Bronchial epithelial cell (primary cell): ENCODE measurements at places on chromosomes 6 and 20.

DNA sequence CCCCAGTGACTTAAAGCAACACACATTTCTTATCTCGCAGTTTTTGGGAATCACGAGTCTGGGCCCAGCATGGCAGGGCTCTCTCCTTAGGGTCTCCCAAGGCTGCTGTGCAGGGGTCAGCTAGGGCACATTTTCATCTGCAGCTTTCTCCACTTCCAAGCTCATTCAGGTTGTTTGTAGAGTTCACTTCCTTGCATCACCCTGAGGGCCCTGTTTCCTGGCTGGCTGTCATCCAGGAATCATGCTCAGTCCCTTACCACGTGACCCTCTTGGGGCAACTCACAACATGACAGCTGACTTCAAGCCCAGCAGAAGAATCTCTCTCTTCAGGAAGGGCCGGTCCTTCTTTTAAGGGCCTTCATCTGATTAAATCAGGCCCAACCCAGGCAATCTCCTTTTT, 21.3 kb downstream of the SNAP25 start:
- peak; percentile 93 for DNase-seq

- no peak for DNase-seq
These were observed 86.5 kb upstream of the CST7 start for GRCh38 chr20:24862606-24863005.

DNA sequence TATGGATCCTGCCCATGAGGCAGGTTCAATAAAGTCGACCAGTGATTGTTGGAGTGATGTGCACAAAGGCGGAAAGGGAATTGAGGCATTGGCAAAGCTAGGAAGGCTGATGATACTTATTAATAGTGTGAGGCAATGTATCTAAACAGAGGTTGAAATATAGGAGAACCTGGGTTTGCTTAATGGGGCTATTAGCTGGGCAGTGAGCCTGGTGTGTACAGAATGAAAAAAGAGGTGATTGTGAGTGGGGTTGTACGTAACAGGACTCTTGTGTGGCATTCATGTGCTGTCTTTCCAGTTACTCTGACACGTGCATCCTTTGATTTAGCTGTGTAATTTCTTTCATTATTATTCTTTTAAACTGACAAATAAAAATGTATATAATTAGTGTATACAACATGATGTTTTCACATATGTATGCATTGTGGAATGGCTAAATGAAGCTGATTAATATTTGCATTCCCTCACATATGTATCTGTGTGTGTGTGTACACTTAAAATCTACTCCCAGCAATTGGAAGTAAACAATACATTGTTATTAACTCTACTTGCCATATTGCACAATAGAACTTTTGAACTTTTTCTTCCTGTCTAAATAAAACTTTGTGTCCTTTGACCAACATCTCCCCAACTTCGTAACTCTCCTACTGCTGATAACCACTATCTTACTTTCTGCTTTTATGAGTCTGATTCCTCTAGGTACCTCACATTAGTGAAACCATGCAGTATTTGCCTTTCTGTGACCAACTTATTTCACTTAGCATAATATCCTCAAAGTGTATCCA, 220.5 kb upstream of the SLC35B3 start:
- DNase-seq: no peak

- DNase-seq: no peak
These were observed 14.7 kb downstream of the JAG1 start for GRCh38 chr20:10658876-10659632.

DNA sequence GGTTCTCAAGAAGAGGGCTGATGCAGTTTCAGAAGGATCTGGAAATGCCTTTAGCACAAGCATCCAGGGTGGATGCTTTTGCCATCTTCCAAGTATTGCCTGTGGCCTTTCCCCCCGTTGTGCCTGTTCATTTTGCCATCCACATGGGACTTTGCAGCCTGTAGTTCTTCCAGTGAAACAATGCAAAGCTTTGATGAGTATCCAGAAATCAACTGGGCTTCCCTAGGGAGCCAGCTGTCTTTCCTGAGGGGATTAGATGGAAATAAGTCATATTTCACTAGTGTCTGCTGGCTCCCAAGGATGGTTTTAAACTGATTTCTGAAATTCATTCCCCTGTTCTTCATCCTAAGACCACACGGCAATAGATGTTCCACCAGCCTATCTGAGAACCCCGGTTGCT, 63.3 kb downstream of the CAP2 start:
- no peak for DNase-seq

DNA sequence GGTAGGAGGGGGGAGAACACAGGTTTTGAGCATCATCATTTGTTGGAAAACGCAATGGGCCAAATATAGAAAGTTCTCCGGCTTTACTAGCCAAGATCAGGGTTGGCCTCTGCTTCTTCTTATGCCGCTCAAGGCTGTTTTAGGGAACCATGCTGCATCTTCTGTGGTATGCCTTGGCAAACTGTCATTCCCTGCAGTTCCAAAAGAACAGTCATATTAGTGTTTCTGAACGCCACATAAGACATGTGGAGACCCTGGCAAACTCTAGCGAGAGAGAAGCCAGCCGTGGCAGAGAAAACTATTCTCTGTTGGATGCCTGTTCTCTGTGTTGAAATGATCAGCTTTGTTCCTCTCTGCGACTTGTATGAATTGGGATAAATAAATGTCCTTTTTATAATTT, 10.8 kb downstream of the ACTR5 start:
- no peak for DNase-seq

DNA sequence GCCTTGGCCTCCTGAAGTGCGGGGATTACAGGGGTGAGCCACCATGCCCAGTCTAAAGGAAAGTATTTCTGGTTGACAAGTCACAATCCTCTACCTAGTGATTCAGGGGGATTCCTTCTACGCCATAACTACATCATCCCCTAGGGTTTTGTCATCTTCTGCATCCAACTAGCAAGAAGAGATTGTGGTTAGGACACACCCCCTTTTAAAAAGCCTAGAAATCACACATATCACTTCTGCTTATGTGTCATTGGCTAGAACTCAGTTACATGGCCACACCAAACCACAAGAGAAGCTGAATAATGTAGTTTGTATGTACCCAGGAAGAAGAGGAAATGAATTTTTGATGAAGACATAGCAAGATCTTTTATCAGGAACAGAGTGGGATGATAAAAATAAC, 14.7 kb upstream of the CHD6 start:
- peak; percentile 64 for DNase-seq

GRCh38 chr20:62031462-62032092, 34.1 kb downstream of the TAF4 start:
- DNase-seq: no peak

DNA sequence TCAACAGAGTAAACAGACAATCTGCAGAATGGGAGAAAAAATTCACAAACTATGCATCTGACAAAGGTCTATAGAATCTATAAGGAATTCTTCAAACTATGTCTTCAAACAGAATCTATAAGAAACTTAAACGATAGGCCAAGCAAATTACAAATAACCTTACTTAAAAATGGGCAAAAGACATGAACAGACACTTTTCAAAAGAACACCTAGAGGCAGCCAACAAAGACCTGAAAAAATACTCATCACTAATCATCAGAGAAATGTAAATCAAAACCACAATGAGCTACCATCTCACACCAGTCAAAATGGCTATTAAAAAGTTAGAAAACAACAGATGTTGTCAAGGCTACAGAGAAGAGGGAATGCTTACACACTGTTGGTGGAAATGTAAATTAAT, 81.3 kb downstream of the ID4 start:
- DNase-seq: no peak

DNA sequence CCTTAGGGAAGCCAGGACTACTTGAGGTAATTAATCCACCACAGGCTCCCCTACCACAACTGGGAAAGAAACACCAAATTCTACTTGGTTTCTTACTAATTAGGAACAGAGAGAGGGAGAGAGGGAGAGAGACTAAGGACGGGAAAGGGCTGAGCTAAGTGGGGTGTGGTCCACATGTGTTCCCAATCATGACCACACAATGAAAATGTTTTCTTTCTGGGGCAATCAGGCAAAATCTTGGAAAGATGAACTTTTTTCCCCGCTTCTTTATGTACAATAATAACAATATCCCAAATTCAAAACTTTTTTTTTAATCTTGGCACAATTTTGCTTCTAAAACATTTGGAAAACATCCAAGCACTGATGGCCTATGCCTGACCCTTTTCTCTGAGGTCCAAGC, 734.4 kb downstream of the MAFB start:
- no peak for DNase-seq

GRCh38 chr6:70398783-70399728, 14.3 kb upstream of the FAM135A start:
- DNase-seq: peak; percentile 99

DNA sequence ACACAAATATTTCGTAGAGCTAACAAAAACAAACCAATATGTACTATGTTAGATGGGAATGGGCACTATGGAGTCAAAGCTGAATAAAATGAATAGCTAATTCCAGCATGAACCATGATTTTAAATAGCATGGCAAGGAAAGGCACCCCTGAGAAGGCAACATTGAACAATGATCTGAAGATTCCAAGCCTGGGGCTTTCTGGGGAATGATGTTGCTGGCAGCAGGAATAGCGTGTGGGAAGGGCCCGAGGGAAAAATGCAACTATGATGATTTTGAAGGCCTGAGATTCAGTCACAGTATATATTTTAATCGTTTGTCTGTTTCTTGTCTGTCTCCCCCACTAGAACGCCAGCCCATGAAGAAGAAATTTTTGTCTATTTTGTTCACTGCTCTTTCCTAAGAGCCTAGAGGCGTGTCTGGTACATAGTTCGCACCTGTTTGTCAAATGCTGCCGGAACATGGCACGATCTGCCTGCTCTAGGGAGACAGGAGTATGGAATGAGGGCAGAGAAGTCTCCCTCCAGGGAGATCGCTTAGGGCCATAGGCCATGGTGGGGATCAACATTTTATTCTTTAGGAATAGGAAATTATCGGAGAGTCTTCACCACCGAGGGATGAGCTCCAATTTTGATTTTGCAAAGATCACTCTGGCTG, 84.8 kb upstream of the EYA2 start:
- no peak for DNase-seq

DNA sequence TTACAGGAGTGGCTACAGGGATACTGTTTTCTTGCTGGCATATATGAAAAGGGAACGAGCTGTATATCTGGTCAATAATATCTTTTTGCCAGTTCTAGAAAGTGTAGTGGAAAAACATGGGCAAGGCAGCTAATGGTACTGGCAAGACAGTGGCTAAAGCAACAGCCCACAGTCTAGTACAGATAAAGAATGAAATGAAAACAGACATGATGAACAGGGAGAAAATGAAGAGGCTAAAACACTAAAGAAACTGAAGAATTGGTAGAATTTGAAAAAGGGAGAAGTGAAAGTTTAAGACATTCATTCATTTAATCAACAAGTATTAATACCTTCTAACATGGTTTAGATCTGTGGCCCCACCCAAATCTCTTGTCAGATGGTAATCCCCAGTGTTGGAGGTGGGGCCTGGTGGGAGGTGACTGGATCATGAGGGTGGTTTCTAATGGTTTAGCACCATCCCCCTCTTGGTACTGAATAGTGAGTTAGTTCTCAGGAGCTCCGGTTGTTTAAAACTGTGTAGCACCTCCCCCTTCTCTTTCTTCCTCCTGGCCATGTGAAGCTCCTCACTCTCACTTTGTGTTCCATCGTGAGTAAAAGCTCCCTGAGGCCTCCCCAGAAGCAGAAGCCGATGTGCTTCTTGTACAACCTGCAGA, 18.1 kb downstream of the FAM184A start:
- DNase-seq: no peak

- peak; percentile 92 for DNase-seq
These were observed 83.4 kb upstream of the FABP7 start for GRCh38 chr6:122696079-122696478.

DNA sequence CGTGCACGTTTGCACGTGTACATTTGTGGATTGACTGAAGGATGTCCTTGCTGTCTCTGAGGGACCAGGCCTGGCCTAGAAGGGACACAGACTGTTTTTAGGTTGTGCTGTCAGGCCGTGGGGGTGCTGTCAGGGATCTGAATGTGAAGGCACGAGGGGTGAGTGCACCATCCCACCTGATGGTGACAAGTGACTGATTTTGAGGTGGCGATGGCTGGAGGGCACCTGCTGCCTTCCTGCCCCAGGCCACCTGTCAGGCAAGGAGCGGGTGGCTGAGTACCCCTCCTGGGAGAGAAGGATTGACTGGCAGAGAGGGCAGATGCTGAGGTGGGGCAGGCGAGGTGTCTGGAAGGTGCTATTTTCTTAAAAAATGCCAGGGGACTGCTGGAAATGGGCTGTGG, 1.2 kb downstream of the RAB44 start:
- no peak for DNase-seq

DNA sequence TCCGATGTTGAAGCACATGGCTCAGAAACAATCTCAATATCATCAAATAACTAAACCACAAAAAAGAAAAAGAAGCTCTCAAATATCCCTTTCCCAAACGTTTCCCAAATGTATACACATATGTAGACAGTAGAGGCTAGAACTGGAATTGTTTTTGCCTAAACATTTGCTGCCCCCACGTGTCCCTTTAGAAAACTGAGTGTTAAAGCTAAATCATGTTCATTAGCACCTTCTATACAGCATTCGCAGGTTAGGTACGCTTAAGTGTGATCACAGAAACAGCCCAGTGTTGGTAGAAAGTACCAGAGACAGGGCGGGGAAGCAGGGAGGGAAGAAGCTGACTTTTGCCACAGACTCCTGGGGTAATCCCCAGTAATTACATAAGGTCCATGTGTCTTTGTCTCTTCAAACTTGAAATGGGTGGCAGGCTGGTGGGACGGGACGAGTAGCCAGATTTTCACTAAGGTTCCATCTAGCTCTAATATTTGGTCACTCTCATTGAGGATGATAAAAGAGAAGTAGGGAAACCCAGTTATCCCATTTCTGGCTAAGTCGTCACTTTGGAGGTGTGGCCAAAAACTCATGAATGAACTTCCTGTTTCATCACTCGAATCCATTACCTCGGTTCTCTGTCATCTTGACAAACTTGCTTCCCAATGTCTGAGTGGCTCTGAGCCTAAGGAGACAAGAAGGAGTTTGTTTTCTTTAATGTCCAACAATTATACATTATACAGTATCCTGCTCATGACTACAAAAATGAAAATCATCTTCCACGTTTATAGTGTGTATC, 15.0 kb upstream of the TFAP2A start:
- DNase-seq: peak; percentile 88

DNA sequence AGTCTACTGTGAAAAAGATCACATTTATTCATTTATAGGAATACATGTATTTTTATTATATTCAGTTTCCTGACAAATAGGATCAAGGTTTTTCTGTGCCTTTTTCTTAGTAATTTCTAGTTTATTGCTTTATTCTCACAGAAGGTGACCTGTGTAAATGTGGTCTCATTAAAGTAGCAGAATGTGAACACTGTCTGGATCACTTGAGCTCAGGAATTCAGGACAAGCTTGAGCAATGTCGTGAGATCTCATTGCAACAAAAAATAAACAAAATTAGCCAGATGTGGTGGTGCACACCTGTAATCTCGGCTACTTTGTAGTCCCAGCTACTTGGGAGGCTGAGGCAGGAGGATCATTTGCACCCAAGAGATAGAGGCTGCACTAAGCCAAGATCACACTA, 516.7 kb downstream of the CDKAL1 start:
- no peak for DNase-seq

DNA sequence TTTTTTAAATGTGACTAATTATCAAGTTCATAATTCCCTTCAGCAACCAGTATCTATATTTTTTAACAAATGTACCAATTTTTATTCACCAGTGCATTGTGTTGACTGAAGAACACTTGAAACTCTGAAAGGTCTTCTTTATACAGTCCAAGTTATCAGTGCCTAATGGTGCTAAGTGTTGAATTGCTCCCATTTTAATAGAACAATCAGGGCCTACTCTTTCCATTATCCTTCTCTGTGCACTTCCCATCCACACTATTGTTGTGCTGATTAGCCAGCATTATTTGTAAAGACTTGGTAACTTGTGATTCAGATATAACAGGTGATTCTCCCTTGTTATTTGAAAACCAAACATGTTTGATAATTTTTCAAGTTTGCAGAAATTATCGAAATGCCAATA, 1209.7 kb upstream of the MAP3K7 start:
- no peak for DNase-seq
